ENCODE measurements at places on chromosomes 1 and 21.

- no peak for DNase-seq
These were observed 734 bp upstream of the C1orf210 start for GRCh38 chr1:43286115-43286514.

DNA sequence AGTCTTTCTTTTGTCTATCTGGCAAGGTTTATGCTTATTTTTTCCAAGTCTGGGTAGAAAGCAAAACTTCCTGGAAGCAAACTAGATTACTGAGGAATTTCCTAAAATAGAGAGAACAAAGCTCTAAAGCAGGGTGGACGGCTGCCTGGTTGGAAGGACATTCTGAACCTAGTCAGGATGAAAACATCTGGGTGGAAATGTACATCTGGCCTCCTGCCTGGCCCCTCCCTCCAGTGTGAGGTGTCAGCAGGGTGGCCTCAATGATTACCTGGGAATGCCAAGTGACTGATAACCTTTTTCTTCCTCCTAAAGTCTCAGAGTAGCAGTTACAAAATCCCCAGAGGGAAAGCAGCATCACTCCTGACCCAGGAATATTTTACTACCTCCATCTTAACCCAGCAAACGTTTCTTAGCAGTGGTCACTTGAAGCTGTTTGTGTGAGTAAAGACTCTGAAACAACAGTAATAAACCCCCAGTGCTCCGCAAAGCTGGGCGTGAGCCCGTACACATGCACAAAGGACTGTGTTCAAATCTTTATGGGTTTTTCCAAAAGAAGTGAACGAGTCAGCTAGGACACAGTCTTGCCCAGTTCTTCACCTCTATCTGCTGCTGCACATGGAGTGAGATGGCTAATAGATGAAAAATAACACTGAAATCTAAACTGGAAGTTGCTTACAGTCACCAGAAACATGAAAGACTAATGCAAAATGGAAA, 18.9 kb downstream of the ANGPTL7 start:
- no peak for DNase-seq

DNA sequence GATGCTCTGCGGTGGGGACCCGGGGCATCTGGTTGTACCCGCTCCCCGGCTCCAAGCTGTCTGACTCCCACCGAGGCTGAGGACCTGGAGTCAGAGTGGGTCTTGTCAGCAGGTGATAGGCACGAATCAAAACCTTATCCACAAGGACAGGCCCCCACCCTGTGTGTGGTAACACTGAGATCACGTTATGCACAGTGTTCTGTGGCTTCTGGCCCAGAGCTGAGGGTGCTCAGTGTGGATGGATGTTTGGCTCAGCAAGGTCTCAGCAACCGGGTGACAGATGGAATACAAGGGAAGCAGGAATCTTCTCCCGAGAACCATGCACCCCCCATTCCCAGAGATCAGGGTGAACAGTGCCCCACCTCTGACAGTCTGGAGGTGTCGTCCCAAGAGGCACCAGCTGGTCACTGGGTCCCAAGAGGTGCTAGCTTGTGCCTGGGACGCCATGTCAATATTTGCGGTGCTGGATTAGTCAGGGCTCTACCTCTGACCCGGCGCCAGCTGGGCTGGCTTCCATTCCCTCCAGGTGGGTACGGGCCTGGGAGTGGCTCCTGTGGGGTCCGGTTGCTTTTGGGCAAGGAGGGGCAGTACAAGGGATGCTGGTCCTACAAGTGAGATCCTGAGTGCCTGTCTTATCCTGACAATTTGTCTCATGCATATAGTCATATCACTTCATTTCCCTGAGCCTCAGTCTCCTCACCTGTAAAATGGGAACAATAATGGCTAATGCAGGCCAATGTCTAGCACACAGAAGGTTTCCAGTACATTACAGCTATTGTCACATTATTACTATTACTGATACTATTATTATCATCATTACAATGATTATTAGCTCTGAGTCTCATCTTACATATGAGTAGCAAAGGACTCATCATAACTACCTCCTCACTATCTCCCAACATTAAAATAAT, 957 bp downstream of the CAPN9 start:
- DNase-seq, result peak; percentile 58

GRCh38 chr1:36109041-36109679, 15.9 kb downstream of the COL8A2 start:
- no peak for DNase-seq

- DNase-seq, result no peak
These were observed 21.3 kb downstream of the ATPAF1 start for GRCh38 chr1:46646844-46647243.

All from spinal cord (tissue), 10 donors.